ENCODE measurements at places on chromosomes 16 and 17. TPM values are rescaled to one million over a fixed set of nuclear protein-coding genes. Genes with fewer than 3 reads are reported as not detected.

Gene KIF19
- 0.78 TPM for total RNA-seq

Gene ARL6IP1
- 214 TPM for total RNA-seq

Gene TNFRSF13B
- not detected for total RNA-seq

Gene FBXO39
- 0.65 TPM for total RNA-seq

Gene ARHGDIG
- not detected for total RNA-seq

Gene CPHXL
- not detected for total RNA-seq

Gene RNF112
- 0.20 TPM for total RNA-seq

Gene ZNF263
- total RNA-seq = 23.7 TPM

Gene CRK
- total RNA-seq = 16.9 TPM

Gene C16orf86
- total RNA-seq = 6.1 TPM

Gene MYADML2
- total RNA-seq = not detected

Gene SLC5A10
- not detected for total RNA-seq

All from activated naive CD4-positive, alpha-beta T cell treated with anti-CD3 and anti-CD28 coated beads, Interleukin-2, amount 10 ng/mL, durations not matched to agents 5 hours and 36 hours (primary cell).